Gastrocnemius medialis (tissue), 4 donors: ENCODE measurements at places on chromosomes 12 and 14. TPM values are rescaled to one million over a fixed set of nuclear protein-coding genes. Genes with fewer than 3 reads are reported as not detected.

ADAMTS20 gene
- total RNA-seq = not detected

GRCh38 chr12:45402288-45402687, 186.4 kb downstream of the ANO6 start:
- H3K36me3 ChIP-seq = peaks cover 73% of the 10 kb centered on the region
- no peak for DNase-seq
- H3K27ac ChIP-seq = peak overlapping the region; percentile 21

- no peak for DNase-seq
- H3K27ac ChIP-seq = no peak overlapping the region
- H3K4me1 ChIP-seq = no peaks in the 10 kb centered on the region
- H3K27me3 ChIP-seq = no peaks in the 10 kb centered on the region
Observed at GRCh38 chr12:40034156-40034555, 71.7 kb downstream of the SLC2A13 start.

DNA sequence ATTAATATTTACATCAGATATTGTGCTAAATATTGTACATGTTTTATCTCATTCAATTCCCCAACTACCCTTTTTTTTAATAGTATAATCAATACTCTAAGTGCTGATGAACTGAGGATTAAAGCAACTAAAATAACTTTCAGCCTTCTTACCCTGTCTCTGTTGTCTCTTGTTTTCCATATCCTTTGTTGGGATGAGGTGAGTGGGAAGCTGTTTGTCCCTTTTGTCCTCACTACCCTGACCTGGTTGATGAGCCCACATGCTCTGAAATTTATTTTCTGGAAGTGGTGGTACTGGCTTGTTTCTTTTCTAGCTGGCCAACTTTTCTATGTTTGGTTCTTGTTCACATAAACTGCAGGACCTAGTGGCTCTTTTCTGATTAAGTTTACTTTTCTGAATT, 9.6 kb upstream of the ART4 start:
- no peak for DNase-seq
- peaks cover 7% of the 10 kb centered on the region for H3K4me1 ChIP-seq
- no peaks in the 10 kb centered on the region for H3K36me3 ChIP-seq
- H3K4me3 ChIP-seq = no peak overlapping the region
- H3K27me3 ChIP-seq = no peaks in the 10 kb centered on the region
- H3K27ac ChIP-seq = no peak overlapping the region
